Nasal cavity respiratory epithelium epithelial cell of viscerocranial mucosa (primary cell): ENCODE measurements at places on chromosomes 7 and 10. TPM values are rescaled to one million over a fixed set of nuclear protein-coding genes. Genes with fewer than 3 reads are reported as not detected.

DPP6 gene
- total RNA-seq: 0.36 TPM in 1 of 2 replicates, not detected in the other

BMPR1A gene
- 35.2 and 48.2 TPM in 2 replicates for total RNA-seq

PIP gene
- 9.5 TPM in 1 of 2 replicates, not detected in the other for total RNA-seq

CNNM1 gene
- under 0.01 and 0.14 TPM in 2 replicates for total RNA-seq

TMEM270 gene
- not detected in 2 replicates for total RNA-seq

ELFN1 gene
- under 0.01 and 0.57 TPM in 2 replicates for total RNA-seq

HOXA13 gene
- total RNA-seq: not detected in 2 replicates
